ENCODE measurements at places on chromosomes 3 and 15.

- no peak for DNase-seq
These were observed 36.6 kb upstream of the SLC22A13 start for GRCh38 chr3:38229036-38229435.

DNA sequence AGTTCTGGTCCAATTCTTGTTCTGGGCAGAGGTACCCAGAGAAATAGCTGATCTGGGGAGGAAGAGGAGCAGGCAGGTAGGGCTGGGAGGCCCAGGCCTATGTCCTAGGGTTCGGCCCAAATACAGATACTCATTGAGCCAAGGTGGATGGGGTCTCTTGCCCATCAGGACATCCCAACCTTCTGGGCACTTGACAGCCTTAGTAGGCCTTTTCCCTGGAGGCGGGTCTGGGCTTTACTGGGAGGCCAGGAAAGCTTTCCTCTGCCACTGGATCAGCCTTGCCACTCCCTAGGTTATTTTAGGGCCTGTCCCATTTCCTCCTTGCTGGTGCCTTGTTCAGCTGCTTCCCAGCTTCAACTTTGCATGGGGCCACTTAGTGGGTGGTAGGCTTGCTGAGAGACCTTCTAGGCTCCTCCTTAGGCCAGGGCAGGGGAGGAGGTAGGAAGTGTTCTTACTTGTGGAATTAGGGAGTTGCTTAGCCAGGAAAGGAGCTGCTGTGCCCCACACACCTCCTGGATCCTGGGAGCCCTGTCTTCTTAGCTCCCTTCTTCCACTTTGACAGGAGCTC is 9.7 kb downstream of the TEX264 start:
- DNase-seq, result no peak

DNA sequence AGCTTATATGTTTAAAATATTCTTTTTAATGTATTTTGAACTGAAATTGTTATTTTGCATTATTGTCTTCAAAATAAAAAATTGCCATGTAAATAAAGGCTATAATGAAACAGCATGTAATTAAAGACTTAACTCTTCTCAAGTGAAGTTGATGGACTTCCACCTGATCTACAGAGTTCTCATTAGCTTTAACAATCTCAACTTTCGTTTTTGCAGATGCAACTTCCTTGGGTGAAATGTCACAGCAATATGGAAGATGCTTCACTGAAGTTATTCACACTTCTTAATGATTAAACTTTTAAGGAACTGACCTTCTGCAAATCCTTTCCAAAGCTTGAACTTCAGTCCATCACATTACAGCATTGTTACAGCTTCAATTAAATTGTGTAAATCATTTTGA is 63.6 kb downstream of the OSTN start:
- no peak for DNase-seq

DNA sequence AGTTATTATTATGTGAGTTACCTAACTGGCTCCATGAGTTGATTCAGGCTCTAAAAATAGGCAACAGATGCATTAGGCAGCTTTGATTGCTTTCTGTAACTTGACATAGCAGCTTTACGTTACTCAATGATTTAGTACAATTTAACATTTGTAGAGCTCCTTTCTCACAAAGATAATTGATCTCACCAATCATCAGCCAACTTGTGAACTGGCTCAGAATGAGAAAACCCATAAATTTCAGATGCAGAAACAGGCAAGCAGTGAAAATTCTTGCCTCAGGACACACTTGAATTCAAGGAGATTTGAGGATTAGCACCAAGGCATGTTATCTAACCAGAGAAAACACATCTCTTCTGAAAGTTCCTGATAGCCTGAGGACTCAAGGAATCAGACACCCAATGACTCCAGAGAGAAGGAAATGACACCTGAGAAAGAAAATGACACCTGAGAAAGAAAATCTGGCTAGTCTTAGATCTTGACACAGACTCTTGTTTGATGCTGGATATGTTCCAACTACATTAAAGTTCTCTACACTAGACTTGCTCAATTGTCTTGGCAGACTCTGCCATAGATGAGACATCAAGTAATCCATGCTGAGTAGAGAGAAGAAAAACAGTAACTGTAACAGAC is 315.1 kb upstream of the CBLB start:
- no peak for DNase-seq

Measured in WERI-Rb-1 (cell line).